ENCODE measurements at places on chromosomes 6 and 20.

GRCh38 chr6:1662534-1662933 lies 52.8 kb downstream of the FOXC1 start:
- DNase-seq, result no peak

DNA sequence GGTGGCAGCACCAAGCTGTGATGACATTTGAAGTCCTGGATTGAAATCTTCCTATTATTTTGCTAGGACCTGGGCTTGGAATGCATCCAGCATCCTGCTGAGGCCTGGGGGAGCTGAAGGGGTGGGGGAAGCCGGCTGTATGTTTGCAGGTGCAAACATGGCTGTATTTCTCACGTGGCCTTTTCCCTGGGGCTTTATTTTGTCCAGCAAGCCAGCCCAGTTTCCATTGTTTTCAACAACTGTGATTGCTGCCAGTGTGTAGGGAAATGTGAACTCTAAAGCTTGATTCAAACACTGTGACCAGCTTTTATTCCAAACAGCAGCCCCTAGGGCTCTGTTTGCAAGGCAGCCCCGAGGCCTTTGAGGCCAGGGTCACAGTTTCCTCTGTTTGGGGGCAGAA lies 683.0 kb downstream of the DHX35 start:
- no peak for DNase-seq

DNA sequence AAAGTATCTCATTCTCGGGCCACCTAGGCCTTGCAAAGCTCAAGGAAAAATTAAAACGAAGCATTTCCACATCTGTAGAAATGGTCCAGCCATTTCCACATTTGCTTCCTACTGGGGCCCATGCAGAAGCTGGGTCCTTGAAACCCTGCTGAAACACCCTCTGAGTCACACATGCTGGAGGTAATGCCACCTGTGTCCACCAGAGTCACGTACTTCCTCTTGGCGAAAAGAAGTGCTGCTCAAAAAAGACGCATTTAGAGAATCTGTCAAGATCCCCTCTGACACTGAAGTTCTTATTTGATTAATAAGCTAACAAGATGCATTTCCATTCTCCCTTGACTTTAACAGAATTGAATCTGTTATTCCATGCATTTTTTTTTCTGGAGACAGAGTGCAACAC lies 423.2 kb downstream of the PREX1 start:
- DNase-seq, result no peak

GRCh38 chr6:71706523-71706922 lies 179.8 kb upstream of the RIMS1 start:
- DNase-seq, result no peak

GRCh38 chr6:83258517-83258916 lies 65.4 kb downstream of the RWDD2A start:
- DNase-seq, result no peak

DNA sequence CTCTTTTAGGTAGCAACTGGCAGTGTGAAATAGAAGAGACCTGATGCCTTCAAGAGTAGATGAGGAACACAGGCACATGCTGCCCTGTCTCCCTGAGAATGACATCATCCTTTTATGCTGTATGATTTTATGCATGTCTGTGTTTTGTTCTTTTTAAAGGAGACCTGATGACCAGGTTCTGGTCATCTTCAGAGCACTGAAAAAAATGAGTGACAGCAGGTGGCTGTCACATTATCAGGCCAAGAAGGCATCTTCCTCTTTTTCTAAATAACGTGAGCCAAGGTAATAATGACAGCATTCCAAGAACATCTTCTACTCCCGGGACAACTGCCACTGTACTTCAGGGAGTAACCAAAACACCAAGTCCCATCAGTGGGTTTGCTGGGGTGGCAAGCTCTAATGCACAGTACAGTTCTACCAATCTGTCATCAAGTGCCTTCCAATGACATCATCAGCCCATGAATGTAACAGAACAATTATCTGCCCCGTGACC lies 28.9 kb downstream of the CNKSR3 start:
- no peak for DNase-seq

GRCh38 chr20:54860716-54861115 lies 385.3 kb downstream of the DOK5 start:
- no peak for DNase-seq

- DNase-seq, result no peak
Measured at GRCh38 chr6:108544606-108545005, 16.1 kb upstream of the FOXO3 start.
